ENCODE measurements at places on chromosomes 2 and 18.

DNA sequence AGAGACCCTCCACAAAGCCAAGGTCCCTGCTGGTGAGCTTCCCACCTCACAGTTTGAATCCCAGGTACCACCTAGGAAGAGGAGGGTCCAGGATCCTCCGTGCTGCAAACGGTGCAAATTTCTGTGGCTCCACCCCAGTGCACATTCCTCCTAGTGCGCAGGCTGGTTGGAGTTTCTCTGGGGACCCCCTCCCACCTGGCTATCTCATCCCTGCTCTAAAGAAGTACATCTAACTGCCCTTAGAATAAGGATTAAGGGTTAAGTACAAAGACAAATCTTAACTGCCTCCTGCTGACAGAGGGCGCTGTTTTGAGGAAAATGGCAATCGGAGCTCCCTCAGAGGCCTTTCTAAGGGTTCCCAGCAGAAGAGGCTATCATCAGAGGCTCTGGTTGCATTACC, 109.6 kb upstream of the FSIP2 start:
- DNase-seq, result no peak

DNA sequence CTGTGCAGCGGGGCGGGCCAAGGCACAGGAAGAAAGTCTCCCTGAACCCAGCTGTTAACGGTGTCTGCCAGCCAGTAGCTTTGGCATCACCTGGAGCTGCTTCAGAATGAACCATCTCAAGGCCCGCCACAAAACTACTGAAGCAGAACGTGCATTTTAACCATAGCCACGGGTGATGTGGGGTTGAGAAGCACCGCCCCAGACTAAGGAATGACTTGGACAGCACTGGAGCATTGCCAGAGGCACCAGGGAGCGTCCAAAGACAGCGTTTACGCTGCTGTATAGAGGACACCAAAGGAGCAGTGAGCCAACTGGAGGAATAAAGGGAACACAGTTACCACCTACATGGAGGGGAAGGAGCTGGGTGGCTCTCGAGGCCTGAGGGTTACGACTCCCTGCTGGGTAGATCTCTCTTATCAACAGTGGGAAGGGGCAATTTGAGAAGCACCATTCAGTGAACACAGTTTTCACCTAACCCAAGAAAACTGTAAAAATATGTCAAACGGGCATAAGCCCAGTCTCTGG, 28.4 kb upstream of the LONRF2 start:
- DNase-seq, result no peak

GRCh38 chr2:233487748-233488345, 78.7 kb downstream of the USP40 start:
- DNase-seq, result no peak

GRCh38 chr2:95158891-95159619, 593 bp downstream of the ZNF514 start:
- DNase-seq, result peak; percentile 46

GRCh38 chr2:47034973-47035609, 119.5 kb upstream of the MCFD2 start:
- no peak for DNase-seq

DNA sequence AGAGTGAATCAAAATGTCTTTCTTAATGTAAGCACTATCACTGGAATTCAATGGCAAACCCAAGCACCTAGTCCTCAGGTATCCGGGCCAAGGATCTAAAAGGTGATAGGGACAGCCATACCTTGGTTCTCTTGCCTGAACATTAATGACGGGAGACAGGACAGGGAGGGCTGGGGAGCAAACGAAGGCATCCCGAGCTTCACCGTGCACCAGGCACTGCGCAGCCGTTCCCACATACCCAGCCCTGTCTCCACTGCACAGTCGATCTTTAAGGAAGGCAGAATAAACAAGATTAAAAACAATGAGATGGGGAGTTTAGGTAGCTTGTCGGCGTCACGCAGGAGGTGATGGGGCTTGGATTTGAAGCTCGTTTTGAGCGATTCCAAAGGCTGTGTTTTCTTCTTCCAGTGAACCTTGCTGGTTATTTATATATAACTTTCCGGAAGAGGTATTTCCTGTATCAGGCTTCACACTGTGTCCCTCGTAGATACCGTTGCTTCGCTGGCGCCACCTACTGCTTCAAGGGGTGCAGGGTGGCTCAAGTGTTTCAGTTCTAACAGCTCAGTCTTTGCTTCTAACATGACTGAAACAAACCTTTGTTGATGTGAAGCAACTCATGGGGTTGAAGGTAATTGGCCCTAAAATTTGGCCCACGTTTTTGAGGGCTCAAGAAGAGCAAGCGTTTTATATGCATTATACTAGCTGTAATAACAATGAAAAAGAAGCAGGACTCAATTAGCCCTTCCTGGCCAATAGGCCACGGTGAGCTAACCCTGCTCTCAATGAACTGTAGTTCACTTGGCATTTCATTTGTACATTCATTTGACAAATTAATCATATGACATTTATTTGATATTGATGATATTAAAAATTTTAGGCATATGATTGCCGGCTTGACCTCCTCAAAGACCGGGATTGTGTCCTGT, 77.4 kb downstream of the DCDC2C start:
- no peak for DNase-seq

DNA sequence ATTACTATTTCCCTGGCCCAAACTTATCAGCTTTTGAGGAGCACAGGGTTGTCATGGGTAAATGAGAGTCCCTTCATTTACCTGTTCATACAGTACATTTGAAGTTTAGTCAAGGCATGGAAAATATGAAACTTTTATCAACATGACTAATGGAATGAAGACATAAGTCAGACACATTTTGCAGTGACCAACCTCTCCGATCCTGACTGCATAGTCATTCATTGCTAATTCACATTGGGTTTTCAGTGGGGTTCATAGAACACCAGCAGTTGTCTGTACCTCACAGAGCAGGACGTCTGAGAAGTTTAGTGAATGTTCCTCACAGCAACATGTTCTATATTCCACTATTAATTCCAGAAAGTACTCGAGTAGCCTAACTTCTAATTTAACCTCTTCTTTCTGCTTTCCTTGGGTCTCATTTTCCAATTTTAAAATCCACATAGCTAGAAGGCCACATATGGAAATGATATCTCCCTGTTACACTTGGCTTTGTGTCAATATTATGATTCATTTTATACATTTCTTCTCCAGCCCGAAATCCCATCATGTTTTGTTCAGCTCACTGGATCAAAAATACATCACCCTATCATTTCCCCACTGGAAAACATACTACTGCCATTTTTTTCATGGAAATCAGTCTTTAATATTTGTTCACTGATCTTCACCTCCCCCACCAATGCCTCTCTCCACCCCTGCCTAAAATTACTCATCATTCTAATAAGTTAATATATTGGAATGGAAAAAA, 65.9 kb downstream of the CDH20 start:
- no peak for DNase-seq

GRCh38 chr2:215435280-215435869, 493 bp downstream of the FN1 start:
- DNase-seq, result no peak

- DNase-seq, result no peak
These were observed 220.0 kb downstream of the LDLRAD4 start for GRCh38 chr18:13438507-13439056.

DNA sequence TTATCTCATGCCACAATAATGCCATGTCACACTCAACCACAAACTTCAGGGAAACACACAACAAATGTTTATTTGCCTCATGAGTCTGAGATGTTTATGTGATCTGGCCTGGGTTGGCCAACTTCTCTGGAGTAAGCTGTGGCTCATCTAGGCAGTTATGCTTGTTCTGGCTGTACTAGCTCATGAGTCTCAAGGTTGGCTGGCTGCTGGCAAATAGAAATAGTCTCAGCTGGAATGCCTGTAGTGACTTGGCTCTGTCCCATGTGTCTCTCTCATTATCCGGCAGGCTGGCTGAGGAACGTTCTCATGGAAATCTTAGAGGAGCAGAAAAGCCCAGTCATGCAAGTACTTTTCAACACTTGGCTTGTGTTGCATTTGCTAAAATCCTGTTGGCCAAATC, 234.9 kb upstream of the CDH2 start:
- DNase-seq, result no peak

- DNase-seq, result no peak
These were observed 28.0 kb downstream of the DNER start for GRCh38 chr2:229686122-229686919.

GRCh38 chr2:235494716-235495372, 1.0 kb downstream of the AGAP1 start:
- DNase-seq, result peak; percentile 36

DNA sequence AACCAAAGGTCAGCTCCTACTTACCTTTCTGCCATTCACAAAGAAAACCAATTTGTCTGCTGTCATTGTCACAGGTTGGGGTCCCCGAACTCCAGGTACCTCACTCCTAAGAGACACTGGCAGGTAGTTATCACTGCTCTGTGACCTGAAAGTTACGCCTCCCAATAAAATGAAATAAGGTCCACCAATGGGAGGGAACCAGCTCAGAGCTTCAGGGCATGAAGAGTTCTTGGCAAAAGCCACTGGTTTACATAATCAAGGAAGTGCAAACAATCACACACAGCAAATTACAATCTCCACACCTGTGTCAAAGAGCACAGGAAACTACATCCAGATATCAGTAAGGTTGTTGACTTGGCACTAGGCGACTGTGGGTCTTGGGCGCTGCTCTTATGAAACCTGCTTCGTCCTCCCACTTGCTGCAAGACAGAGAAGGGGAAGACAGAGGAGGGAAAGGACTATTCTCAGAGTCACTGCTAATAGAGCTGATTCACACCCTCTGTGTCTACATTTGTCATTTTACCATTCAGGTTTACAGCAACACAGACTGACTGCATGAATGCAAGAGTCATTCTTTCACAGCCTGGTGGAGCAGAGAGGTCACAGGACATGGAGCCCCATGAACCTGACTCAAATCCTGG, at the start of gene XDH:
Gene XDH (minus strand): TSS at position 142 of the 641 bp plus-strand sequence. CDS start 76 bp downstream, at position 66.
- DNase-seq, result no peak

DNA sequence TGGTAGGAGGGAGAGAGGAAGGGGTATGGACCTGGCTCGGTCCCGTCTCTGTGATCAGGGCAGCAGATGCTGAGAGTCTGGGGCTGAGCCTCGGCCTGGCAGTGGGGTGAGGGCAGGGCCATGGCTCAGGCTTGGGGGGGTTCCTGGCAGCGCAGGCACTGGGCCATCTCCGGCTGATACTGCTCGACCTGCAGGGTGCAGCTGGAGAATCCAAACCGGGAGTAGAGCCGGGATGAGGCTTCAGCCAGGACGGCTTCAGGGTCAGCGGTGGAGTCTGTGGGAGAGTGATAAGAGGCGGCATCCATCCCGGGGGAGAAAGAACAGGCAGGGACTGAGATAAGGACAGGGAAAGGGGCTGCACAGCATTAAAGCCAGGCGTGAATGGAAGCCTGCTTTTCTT, 7.7 kb downstream of the SLC30A3 start:
- no peak for DNase-seq

DNA sequence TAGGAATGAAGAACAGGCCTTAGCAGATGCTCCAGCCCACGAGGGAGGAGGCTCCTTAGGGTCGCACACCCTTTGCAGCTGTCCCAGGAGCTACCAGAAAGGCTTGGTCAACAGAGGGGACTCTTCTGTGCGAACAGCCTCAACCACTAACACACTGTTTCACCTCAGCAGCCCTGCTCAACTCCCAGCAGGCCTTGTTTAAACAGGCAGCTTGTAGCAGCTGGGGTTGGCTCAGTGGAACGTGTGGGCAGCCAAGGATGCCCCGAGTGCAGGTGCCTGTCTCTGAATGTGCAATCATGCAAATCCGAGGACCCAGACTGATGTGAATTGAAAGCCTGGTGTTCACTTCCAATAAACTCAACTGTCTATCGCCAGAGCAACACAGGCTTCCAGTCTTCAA, 88.7 kb upstream of the CXCR4 start:
- DNase-seq, result no peak

DNA sequence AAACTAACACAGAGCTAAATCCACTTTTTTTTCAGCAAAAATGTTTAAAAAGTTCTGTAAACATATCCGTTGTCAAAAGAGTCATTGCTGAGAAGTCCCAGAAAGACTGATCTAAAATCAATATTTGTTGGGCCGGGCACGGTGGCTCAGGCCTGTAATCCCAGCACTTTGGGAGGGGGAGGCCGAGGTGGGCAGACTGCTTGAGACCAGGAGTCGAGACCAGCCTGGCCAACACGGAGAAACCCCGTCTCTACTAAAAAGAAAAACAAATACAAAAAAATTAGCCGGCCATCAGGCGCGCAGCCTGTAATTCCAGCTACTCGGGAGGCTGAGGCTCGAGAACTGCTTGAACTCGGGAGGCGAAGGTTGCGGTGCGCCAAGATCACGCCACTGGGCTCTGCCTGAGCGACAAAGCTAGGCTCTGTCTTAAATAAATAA, 1.4 kb downstream of the OLA1 start:
- no peak for DNase-seq

DNA sequence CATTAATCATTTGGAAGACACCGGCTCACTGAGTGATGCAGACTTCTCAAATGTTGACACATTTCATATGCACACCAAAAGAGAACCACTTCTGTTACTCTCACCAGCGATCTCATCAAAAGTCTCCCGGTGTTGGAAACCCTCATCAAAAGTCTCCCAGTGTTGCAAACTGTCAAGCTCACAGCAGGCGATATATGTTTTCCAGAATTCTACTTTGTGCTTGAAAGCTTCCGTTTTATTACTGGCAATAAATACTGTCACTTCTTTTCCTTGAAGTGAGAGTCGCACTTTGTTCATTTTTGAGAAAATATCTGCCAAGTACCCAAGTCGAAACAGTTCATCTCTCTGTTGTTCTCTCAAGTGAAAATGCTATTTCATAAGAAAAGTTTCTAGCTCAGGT, 20.5 kb downstream of the MLPH start:
- no peak for DNase-seq

DNA sequence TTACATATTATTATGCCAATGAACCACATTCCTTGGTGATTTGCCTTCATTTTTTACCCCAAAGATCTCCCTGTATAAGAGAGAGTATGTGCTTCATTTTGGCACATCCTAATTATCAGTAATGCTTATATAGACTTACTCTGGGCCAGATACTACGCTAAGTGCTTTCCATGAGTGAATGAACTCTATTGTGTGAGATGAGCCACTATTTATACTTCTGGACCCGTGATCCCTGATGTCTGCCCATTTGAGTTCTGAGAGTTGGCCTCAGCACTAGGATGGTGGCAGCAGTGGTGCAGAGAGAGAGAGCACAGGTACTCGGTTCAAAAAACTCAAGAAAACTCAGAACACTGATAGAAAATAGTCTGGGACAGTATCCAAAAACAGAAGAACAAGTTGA, 17.4 kb upstream of the KCMF1 start:
- no peak for DNase-seq

GRCh38 chr2:72127401-72128058, 20.1 kb downstream of the CYP26B1 start:
- no peak for DNase-seq

- DNase-seq, result no peak
These were observed 222.0 kb upstream of the FN1 start for GRCh38 chr2:215657844-215658243.

GRCh38 chr2:68934021-68934420, 18.7 kb downstream of the GKN2 start:
- DNase-seq, result no peak

DNA sequence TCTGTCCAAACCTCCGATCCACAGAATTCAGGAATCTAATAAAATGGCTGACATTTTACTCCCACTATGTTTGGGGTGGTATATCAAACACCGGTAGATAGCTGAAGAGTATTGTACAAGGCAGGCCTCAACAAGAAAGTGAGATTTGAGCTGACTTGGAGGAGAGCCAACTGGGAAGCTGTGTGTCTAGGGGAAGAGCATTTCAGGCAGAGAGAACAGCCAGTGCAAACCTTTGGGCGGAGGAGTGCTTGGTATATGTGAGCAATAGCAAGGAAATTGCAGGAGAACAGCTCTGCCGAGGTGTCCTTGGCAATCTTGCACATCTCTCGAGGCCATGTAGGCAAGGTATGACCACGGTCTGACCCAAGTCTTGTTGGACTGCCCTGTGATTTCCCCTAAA, 1.8 kb upstream of the MERTK start:
- no peak for DNase-seq

- no peak for DNase-seq
These were observed 336.9 kb upstream of the PIK3C3 start for GRCh38 chr18:41618147-41618546.
